ENCODE measurements at places on chromosomes 6 and 20.
A peak's percentile ranks its signal among the peaks of the same experiment; 100 is the strongest.

DNA sequence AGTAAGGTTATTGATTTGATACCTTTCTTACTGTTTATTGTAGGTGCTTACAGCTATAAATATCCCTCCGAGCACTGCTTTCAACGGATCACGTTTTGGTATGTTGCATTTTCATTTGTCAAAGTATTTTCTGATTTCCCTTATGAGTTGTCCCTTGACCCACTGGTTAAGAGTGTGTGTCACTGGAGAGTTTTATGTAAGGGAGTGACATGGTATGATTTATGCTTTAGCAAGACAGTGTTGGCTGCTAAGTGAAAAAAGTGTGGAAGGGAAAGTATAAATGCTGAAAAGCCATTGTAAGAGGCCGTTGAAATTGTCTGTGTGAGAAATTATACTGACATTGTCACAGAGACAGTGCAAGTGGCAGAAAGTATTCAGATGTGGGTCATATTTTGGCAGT lies 72.0 kb downstream of the SYCP2 start:
- no peak for DNase-seq

DNA sequence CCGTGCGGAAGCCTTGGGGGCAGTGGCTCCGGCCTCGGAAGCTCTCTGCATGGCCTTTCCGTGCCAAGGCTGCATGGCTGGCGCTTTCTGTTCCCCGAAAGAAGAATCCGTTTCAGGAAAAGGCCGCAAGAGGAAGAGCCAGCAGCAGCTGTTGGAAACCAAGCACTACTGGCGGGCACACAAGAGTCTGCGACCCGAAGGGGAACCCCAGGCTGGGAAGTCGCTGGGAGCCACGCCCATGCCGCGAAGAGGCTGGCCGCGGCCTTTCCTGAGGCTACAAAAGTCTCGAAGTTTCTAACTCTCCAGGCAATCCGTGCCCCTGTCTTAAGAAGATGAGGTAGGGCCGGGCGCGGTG lies at the start of gene CGAS:
Gene CGAS (minus strand): TSS at position 191 of the 355 bp plus-strand sequence. CDS start 116 bp downstream, at position 75.
- no peak for DNase-seq

DNA sequence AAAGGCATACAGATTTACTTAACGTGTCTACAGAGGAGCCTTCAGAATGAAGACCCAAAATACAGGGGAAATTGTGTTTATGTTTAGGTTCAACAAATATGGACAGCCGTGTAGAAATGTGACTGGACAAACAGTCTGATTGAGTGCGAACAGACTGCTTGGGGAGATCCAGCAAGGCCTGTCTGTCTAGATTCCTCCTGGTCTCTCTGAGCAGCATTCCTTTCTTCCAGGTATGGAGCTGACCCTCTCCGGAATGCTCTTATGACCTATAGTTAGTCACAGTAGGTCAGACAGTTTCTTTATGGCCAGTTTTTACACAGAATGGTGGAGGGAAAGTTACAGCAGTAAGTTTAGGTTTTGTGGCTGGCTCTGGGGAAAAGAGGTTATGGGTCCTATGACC lies 9.0 kb downstream of the RIN2 start:
- no peak for DNase-seq

DNA sequence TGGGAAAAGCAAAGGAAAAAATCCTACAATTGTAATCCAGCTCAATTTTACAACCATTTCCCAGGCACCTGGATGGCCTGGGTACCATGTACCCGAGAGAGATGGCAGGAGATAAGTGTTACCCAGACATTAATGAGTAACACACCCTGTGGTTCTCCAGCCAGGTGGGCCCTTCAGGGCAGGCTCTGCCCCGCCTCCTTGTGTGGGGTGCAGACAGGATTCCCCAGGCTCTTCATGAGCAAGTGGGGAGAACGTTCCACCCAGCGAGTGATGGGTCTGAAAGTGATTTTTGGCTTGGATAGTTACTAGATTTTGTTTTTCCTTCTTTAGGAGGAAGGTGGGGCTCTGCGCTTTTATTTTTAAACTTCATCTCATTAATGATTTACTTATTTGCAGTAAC lies 243.9 kb downstream of the TAF4 start:
- DNase-seq = no peak

DNA sequence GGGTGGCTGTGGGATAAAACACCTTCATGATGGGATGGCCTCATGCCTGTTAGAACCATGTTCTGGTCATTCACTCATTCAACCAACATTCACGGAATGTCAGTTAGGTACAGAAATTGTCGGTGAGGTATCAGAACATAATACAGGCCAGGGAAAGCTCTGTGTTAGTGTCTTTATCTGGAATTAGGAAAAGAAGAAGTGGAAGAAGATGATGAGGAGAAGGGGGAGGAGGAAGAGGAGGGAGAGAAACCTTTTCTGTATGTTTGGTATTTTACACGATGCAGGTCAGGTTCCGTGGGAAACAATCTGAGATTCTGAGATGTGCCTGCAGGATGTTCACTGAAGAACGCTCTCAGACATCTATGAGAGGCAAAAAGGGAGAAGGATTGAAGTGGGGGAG lies 5.6 kb downstream of the ADTRP start:
- no peak for DNase-seq

- no peak for DNase-seq
Observed at GRCh38 chr20:36467076-36467999, 74.0 kb upstream of the MYL9 start.

DNA sequence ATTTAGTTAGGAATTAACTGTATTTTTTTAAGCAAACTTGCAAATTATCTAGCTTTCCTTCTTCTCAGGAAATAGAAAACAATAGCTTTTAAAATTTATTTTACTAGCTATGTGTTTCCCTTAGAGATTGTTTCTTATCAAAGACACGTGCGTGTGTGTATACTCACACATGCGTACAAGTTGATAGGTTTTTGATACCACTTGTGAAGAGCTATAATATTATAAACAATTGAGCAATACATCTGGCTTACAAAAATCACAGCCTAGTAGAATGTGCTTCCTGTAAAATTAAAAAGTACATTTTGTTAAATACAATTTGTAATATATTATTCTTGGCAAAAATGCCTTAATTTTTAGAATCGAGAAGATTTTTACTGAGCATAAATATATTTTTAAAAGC lies 33.9 kb downstream of the COL12A1 start:
- no peak for DNase-seq

GRCh38 chr6:116221911-116222310 lies 32.0 kb downstream of the TSPYL4 start:
- DNase-seq = no peak

DNA sequence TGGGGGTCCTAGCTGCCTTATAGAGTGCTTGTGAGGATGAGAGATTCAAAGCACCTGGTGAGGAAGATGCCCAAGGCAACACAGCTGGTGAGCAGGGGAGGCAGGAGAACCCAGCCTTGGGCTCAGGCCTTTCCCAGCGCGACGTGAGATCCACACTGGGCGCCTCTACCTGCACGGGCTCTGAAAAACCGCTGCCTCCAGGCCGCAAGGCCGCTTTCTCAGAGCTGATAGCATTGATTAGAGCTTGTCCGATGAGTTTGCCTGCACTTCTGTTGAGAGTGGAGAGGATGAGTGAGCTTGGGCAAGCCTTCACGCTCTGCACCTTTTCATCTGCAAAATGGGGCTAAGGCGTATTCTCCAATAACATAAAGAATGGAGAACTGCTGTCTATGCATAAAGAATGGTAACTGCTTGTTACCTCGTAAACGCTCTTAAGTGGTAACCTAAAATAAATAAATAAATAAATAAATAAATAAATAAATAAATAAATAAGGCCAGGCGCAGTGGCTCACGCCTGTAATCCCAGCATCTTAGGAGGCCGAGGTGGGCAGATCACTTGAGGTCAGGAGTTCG lies 916 bp downstream of the PABPC1L start:
- DNase-seq = no peak

GRCh38 chr6:65182681-65183080 lies 524.3 kb downstream of the EYS start:
- DNase-seq = no peak

DNA sequence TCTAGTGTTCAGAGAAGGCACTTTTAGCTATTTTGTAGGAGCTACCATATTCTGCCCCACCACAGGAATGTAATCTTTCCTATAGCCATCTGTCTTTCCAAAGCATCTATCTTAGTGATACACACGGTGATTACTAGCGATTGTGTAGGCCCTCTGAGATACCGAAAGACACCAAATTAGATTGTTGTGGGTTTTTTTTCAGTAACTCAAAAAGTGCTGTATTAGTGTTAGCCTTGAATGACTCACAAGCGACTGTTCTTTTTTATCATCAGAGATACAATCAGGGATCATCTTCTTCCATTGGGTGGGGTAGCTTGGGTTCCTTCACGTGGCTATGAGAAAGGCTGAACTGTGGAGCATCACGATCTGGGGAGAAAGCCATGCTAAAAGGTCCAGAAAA lies 160.2 kb downstream of the MTFR2 start:
- DNase-seq = no peak

DNA sequence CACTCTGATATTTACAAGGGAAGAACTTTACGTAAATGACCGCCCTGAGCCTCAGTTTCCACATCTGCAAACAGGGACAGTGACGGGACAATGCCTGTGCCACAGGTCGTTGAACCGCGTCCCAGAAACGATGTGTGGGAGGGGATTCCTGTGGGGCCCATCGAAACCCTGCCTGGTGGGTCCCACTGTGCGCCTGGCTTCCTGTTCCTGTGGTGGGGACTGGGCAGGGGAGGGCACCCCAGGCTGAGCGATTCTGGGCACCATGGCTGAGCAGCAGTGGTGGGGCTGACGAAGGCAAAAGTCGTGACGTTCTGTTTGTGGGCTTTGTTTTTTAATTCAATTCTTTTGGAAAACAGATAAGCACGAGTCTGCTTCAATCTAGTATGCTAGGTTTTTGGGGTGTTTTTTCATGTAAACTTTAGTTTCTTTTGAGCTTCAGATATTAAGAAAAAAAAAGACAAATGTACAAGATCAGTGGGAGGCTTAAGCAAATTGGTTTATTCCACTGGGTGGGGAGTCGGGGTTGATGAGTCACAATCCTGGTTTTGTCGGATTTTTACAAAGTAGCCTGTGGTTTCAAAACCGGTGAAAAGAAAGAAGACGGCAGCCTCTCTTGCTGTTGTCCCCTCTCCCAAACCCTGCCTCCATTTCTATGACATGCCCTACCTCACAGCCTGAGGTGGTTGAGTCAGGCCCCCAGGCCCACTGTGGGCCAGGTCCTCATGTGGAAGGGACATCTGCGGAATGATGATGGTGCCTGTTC lies 40.4 kb downstream of the GNAS-AS1 start:
- no peak for DNase-seq

DNA sequence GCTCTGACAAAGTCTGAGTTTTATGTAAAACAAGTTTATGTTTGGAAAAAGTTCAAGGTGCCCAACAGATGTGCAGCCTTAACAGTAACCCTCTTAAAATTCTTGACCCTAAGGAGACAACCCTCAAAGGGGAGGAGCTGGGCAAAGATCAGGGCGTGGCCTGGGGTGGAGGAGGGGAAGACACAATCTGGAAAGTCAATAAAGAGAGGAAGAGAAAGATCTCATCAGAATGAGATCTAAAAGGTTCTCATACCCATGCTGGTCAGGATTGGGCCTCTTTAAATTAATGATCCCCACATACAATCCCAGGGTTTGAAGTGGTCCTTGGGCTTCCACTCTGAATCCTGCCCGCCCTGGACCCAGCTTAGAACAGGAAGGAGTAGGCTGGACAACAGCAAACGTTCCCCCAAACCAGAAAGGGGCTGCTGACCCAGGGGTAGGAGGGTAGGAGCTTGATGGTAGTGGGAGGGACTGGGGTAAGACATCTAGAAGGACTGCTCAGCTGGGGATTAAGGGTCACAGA lies 33.0 kb downstream of the FOXP4 start:
- no peak for DNase-seq

DNA sequence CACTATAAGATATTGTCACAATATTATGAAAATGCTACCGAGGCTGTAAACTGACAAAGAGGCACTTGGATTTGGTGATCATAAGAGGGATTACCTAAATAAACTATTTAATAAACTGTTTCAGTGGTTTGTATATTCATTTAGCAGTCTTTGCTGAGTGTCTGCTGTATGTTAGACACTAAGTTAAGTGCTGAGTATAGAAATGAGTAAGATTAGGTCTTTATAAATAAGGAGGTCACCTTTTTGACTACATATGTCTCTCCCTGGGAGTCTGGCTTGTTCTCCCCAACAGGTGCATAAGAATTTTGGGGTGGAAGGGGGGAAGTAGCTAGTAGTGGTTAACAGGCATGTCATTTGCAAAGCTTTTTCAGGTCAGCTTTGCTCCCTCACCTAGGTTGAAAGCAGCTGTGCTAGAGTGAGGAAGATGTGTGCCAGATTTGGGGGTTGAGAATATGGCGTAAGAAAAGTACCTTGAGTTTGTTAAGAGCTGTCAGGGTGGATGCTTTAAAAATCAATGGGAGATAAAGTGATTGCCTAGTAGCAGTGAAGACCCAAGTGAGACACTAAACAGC lies 246.3 kb downstream of the ZFAND3 start:
- DNase-seq = no peak

DNA sequence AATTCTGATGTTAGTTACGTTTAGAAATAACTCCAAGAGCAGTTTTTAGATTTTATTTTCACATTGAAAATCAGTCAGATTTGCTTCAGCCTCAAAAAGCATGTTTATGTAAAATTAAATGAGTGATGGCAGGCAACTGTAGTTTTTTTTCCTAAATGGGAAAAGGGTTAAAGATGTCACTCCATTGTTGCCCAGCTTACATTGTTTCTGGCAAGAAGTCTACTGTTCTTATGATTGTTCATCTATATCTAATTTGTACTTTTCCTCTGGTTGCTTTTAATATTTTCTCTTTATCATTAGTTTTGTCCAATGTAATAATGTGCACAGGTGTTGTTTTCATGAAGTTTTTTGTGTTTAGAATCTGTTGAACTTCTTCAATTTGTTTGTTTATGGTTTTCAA lies 6.7 kb upstream of the TTK start:
- DNase-seq = no peak

DNA sequence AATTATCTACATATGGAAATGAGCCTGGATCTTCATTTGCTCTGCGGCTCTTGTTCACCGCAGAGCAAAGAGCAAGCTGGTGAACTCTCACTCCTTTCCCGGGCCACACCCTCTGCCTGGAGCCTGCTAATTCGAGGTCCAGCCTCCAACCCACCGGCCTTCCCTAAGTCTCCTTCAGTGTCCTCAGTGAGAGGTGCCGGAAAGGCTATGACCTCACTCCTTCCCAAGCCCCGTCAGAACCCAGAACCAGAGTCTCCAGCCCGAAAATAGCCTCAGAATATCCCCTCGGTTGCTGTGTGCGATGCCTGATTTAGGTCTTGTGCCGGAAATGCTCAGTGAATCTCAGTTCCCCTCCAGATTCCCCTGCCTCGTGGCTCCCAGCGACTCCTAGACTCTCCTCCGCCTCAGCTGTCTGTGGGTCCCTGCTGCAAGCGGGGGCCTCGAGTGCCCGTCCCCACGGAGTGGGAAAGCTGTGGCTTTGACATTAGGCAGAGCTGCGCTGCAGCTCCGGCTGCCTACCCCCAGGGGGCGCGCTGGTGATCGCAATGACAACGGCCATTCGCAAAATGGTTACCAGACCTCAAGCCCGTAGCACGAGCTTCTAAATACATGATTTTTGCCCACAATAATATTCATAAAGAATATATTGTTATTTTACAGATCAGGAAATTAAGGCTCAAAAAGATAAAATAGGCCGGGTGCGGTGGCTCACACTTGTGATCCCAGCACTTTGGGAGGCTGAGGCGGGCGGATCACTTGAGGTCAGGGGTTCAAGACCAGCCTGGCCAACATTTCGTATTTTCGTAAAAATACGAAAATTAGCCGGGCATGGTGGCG lies 4.1 kb upstream of the BNIP5 start:
- peak; percentile 33 for DNase-seq
